Ascending aorta (tissue), 2 donors: ENCODE measurements at places on chromosomes 4 and X. TPM values are rescaled to one million over a fixed set of nuclear protein-coding genes. Genes with fewer than 3 reads are reported as not detected.

- no peak for DNase-seq
These were observed 70.2 kb downstream of the RRAGB start for GRCh38 chrX:55787727-55788126.

The TMEM129 gene
- 192 TPM for total RNA-seq

- no peak for DNase-seq
These were observed 33.8 kb upstream of the SPANXN1 start for GRCh38 chrX:145213504-145213903.

DNA sequence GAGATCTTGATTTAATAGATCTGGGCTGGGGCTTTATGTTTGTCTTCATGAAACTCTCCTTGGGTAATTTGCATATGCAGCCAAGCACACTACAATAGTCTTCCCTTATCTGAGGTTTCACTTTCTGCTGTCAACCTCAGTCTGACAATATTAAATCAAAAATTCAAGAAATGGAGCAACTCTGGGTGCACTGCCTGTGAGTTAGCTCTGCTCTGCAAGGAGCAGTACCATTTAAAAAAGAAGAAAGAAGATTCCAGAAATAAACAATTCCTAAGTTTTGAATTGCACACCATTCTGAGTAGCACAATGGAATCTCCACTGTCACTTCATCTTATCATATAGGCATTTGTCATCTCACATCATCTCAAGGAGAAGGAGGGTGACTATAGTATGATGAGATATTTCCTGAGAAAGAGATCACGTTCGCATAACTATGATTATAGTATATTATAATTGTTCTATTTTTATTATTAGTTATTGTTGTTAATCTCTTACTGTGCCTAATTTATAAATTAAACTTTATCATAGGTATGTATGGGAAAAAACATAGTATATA, 9.4 kb downstream of the FNIP2 start:
- DNase-seq: no peak

The TEX13D gene
- total RNA-seq: not detected

The NMU gene
- total RNA-seq: not detected

- DNase-seq: no peak
These were observed 51.9 kb downstream of the TMPRSS11F start for GRCh38 chr4:68077737-68078136.

GRCh38 chr4:4271912-4272311, 18.0 kb downstream of the LYAR start:
- DNase-seq: no peak

GRCh38 chrX:27548624-27549023, 41.5 kb upstream of the DCAF8L2 start:
- DNase-seq: no peak

The PDHA1 gene
- total RNA-seq: 30.9 TPM

GRCh38 chrX:102129473-102129872, 4.0 kb downstream of the TCEAL2 start:
- no peak for DNase-seq

The CYTL1 gene
- 0.85 TPM for total RNA-seq

DNA sequence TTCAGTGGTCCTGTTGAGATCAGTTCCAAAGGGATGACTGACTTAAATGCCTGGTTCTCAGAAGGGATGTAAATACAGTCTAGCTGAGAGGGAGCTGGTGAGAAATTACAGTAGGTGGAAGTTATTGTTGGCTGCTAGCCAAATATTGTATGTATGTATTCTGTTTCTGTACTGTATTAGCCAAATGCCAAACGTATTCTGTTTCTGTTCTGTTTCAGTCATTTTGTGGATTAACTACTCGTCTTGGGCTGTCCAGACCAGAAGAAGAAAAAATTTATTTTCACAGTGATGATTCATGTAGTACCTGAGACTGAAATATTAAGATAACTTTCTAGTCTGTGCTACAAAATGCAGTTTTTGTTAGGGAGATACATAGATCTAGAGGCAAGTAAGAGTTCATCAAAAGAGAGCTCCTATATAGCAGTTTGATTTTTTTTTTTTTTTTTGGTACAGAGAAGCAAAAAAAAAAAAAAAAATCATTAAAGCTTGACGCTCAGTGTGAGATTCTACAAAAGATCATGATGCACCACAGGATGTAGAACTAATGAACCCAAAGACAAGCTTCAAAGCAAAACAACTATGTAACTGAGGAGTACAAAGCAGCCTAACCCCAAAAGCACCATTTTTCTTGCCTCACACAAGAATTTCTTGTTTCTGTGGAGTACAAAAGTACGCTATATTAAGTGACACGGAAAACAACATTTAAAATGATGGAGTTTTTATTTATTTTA, 54.8 kb downstream of the CASP6 start:
- DNase-seq: no peak

- no peak for DNase-seq
These were observed 45.7 kb downstream of the GPAT3 start for GRCh38 chr4:83581411-83582288.

The XG gene
- 1.3 TPM for total RNA-seq
